Substantia nigra (tissue), 51 donors: ENCODE measurements at places on chromosomes 11 and 22.

- no peak for DNase-seq
Measured at GRCh38 chr11:63667995-63668795, 3.0 kb downstream of the ATL3 start.

- DNase-seq, result no peak
Measured at GRCh38 chr11:126313826-126314225, 10.0 kb downstream of the DCPS start.

DNA sequence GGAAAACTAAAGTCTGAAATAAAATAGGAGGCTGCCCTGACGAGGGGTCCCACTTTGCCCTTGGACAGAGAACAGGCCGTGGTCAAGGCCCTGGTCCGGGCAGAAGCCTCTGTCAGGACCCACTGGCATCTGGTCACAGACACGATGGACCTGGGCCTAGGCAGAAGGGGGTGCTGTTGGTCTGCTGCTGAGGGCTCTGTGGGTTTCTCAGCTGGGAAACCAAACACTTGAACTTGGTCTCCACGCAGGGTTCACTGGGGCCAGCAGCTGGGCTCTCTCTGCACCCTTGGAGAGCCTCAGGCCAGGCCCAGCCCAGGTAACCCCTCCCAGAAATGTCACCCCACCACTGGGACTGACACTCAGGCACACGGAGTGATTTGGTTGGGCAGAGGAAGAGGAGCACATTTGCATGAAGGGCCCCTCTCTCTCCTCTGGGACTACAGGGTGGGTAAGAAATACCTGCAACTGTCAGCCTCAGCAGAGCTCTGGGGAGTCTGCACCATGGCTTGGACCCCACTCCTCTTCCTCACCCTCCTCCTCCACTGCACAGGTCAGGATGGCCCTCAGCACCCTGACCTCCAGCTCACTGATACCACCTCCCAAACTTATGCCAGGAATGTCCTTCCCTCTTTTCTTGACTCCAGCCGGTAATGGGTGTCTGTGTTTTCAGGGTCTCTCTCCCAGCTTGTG lies 48.1 kb upstream of the TOP3B start:
- no peak for DNase-seq

DNA sequence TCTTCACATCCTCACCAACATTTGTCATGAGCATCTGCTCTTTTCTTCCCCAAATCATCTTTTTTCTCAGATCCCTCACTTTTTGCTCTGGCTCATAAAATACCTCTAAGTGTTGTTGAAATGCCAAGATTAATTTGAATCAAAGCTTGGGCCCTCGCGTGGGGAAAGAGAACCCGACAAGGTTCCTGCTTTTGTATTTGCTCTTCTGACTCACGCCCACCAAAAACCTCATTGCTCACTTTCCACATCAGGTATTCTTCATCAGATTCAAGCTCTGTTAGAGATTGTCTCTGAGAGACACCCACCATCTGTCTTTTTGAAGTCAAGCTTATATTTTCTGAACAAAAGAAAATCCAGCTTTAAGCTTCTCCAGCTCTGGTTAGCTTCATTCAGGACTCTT lies 52.9 kb upstream of the FBXO3 start:
- DNase-seq, result no peak

- DNase-seq, result no peak
Measured at GRCh38 chr11:121129362-121130340, 28.6 kb downstream of the TECTA start.

DNA sequence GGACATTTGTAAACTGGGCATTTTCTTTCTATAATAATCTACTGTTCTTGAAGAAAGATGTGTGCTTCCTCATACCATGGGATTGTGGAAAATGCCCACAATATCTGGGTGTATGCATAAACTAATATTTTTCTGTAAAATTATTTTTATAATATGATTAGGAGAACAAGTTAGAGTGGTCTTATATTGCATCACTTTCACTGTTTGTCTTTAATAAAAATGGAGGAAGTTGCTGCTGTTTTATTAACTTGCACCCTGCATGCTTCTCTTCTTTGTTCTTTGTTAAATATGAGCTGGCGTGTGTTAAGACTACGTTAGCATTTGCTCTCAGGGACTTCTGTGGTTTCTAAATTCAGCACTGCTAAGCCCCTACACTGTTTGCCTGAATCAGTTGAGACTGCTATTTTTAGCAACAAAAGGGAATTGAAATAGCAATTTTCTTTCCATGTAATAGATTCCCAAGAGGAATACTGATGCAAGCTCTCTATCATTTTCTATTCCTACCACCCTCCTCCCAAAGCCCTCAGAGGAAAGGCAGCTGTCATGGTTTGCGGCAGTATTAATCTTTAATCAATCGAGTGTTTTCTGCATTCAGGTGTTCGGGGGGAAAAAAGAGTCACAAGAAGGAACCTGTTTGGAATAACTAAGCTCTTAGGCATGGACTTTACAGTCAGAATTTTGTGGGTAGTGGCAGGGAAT lies 56.1 kb downstream of the HSD17B12 start:
- DNase-seq, result no peak

DNA sequence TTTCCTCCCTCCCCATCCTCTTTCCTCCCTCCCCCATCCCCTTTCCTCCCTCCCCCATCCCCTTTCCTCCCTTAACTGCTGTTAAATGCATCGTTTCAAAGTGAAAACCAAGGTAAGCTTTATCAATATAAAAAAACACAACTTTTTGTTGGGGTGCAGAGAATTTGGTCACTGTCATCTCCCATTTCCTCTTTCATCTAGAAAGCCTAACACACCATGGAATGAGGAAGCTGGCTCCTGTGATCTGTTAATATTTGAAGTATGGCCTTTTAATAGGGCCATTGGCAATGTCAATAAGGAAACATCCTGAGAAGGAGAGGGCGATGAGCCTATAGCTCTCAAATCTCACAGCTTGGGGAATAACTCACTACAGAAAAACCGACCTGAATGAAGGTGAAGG lies 7.0 kb downstream of the EXPH5 start:
- no peak for DNase-seq

GRCh38 chr22:28934026-28934425 lies 50.7 kb downstream of the ZNRF3 start:
- no peak for DNase-seq

DNA sequence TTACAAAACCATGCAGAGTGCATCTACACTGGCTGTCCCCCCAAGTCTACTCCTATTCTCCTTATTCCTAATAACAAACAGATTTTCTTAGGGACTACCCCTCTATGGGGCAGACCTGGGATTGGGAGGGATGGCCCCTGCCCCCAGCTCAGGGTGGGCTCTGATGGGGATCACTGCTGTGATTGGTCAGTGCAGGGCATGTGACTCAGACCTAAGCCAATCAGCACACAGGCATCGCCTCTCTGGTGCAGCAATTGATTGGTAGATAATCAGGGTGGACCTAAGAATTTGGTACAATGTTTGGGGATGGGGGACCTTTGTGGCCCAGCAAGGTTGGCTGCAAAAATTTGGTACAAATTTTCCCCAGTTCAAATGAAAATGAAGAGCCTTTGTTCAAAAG lies 57.2 kb upstream of the SHANK2 start:
- no peak for DNase-seq

- DNase-seq, result no peak
Measured at GRCh38 chr11:95500466-95500865, 269.5 kb upstream of the SESN3 start.

- no peak for DNase-seq
Measured at GRCh38 chr22:50735739-50736030, 2.3 kb upstream of the ACR start.

- DNase-seq, result no peak
Measured at GRCh38 chr22:19766240-19766510, 5.6 kb downstream of the TBX1 start.

GRCh38 chr11:119567688-119568582 lies 145.0 kb upstream of the THY1 start:
- DNase-seq, result peak; percentile 9

DNA sequence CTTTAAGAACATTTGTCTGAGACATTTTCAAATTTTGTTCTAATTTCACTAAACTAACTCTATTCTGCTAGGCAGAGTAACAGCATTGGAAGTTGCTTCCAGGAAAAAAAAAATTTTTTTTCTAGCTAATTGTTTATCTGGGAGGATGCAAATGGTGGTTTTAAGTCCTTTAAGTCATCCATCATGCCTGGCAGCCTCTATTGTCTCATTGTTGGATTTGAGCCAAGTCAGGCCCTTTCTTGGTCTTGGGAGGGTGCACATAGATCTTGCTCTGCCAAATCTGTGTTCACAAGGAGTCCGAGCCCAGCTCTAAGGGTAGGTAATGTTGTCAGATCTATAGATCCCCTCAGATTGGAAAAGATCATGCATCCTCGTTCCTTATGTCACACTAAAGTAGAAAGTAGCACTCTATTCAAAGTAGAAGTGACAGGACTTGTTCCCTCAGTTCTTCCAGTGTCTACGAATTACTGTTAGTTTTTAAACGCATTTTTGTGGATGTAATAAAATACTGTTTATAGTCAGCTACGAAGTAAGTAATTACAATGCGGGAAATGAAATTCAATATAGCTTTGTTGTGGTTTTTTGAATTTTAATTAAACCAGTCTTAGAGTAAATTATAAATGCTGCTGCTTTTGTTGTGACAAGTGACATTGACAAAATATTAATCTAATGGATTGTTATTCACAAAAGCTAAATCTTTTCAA lies 166.0 kb upstream of the RASSF10 start:
- DNase-seq, result no peak

GRCh38 chr11:75342966-75343870 lies 8.2 kb downstream of the ARRB1 start:
- no peak for DNase-seq

DNA sequence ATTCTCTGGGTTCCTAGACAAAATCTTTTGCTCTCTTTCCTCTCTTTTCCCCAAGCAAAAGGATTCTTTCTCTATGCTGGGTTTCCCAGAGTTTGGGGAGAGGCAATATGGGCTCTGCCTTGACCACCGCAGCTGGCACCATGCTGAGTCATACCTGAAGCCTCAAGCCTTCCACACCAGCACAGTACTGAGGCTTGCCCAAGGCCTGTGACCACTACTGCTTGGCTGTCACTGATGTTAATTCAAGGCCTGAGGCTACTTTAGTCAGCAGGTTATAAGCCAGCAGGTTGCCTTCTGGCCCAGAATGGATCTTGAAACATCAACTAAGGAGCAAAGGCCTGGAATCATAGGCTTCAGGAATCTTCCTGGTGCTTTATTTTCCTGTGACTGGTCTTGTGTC lies 185.3 kb downstream of the DYNC2H1 start:
- no peak for DNase-seq

GRCh38 chr11:82845356-82846353 lies 54.6 kb downstream of the PRCP start:
- no peak for DNase-seq

DNA sequence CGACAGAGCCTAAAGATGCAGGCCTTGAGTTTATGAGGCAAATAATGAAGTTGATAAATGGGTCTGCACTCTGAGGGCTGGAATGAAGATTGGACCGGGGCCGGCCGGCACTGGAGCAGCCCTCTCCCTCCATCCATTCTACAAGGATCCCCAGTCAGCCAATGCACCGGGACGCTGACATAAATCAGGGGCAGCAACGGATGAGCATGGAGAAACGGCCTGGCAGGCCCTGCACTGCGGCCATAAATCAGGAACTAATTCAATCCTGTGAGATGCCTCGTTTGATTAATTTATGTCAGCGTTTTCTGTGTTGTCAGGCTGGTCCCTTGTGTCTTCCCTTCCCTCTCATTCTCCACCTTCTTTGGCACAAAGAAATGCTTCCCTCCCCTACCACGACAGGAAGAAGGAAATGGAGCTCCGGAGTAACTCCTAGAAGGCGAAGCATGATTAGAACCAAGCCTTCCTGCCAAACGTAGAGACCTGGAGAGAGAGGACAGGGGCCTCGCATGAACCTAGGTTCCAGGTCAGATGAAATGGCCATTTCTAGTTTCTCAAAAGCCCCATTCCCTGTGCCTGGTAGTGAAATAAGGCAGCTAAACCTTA lies 358.4 kb downstream of the OPCML start:
- no peak for DNase-seq

GRCh38 chr22:31278151-31278621 lies 14.1 kb downstream of the PIK3IP1 start:
- no peak for DNase-seq

DNA sequence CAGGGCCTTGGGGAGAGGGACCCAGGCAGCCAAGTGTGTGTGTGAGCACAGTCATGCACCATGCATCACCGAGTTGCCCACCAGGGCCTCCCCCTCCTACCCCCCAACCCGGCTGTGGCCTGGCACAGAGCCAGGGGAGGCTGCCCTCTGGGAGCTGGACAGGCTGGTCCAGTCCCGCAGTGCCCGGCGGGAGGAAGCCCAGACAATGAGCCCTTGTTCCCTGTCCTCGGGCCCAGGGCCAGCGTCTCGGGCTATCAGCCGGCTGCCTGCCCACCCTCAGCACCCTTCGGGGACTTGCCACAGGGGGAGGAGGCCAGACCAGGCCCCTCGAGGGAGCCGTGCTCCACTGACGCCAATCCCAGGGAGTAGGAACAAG lies 4.5 kb downstream of the LRRC75B start:
- peak; percentile 89 for DNase-seq
